Smooth muscle cell of bladder (primary cell): ENCODE measurements at places on chromosomes 6 and 20. TPM values are rescaled to one million over a fixed set of nuclear protein-coding genes. Genes with fewer than 3 reads are reported as not detected.

REPS1 gene
- total RNA-seq: 19.5 and 20.6 TPM in 2 replicates

SLC17A1 gene
- not detected in 2 replicates for total RNA-seq

NOTCH4 gene
- 0.85 and 1.2 TPM in 2 replicates for total RNA-seq

MEI4 gene
- total RNA-seq: not detected in 2 replicates

FAM83B gene
- total RNA-seq: under 0.01 TPM in 1 of 2 replicates, not detected in the other

COX7A2 gene
- total RNA-seq: 154 and 204 TPM in 2 replicates

AGER gene
- 0.14 and 0.37 TPM in 2 replicates for total RNA-seq

JPH2 gene
- 0.43 and 4.4 TPM in 2 replicates for total RNA-seq

PPP1R16B gene
- 0.09 TPM in 1 of 2 replicates, not detected in the other for total RNA-seq
